ENCODE measurements at places on chromosomes 3 and 15.
A peak's percentile ranks its signal among the peaks of the same experiment; 100 is the strongest.

DNA sequence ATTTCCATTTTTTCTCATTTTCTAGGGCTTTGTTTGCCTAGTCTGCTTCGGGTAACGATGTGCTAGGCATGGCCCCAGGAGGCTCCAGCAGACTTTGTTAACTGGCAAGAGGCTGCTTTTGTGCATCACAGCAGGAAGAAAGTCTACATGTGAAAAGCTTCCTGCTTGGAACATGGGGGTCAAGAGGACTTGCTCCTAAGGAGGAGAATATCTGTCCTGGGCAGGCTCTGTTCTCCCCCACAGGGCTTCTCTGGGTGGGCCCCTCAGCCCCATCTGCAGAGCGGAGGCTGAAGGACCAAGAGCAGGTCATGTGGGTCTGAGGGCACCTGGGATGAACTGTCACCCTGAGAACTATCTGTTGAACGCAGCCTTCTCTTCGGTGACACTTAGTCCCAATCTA lies 94.7 kb downstream of the CCNL1 start:
- no peak for DNase-seq

DNA sequence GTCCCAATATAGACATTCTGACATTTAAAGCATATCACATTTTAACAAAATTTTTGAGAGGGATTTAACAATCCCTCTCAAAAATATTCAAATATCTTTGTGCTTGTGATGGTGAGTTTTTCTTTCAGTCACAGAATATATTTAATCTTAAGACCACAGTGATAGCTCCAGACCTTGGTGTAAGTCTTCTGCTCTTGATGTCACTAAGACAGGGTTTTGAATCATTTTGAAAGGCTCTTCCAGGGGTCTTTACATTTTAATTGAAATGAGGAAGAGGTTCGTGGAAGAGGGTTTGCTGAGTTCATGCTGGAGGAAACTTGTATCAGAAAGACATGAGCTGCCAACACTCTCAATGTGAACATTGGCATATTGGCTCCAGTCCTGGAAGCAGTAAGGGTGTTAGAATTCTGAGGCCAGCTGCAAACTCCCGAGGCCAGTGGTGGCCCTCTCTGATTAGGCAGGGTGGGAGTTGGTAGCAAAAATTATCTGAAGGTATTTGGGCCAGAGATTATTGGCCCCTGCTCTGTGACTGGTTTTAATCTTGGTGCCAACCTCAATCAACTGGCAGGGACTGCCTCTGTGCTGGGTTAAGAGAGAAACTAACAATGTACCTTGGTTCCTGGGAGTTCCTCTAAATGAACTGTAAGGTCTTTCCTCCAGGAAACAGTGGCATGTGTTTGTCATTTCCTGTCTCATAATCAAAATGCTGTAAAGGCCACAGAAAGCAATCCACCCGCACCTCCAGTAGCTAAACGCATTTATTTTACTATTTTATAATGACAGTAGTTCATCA lies 5.3 kb downstream of the POU1F1 start:
- no peak for DNase-seq

DNA sequence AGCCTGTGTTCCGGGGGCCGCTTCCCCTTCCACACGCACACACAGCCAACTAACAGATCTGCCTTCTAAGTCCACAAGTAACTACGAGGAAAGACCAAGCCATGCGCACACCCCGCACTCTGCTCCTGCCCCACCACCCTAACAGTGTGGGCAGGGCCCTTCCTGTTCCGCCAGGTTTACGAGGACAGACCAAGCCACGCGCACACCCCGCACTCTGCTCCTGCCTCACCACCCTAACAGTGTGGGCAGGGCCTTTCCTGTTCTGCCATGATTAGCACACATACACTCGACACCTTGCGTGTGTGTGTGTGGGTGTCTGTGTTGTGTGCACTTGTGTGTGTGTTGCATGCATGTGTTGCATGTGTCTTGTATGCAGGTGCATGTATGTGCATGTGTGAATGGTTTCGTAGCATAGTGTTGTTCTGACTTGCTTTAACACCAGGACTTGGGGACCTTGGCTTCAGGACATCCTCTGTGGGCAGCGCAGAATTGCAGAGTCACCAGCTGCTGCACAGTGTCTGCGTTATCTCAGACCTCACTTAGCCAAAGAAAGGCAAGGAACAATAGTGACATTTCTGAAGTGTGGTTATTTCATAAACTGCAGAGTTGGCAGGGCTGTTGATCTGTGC lies 114.4 kb downstream of the CHSY1 start:
- no peak for DNase-seq

- DNase-seq: no peak
Observed at GRCh38 chr3:184525337-184526087, 36.1 kb upstream of the EPHB3 start.

DNA sequence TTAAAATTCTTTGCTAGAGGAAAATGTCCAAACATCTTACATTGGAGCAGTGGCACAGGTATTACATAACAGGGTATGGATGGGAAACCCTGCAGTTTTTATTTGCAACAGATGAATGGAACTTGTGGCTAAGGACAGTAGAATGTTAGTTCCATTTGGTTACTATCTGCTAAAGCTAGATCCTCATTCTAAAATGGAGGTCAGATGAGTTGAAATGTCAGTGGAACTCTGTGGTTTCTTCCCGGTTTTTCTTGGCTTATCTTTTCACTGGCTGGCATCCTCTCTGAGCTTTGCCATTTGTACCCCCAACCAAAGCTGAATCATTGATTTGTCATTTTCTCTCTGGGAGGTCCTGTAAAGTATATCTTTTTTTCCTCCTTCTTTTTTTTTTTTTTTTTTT lies 68.9 kb downstream of the ARMC8 start:
- DNase-seq: no peak

DNA sequence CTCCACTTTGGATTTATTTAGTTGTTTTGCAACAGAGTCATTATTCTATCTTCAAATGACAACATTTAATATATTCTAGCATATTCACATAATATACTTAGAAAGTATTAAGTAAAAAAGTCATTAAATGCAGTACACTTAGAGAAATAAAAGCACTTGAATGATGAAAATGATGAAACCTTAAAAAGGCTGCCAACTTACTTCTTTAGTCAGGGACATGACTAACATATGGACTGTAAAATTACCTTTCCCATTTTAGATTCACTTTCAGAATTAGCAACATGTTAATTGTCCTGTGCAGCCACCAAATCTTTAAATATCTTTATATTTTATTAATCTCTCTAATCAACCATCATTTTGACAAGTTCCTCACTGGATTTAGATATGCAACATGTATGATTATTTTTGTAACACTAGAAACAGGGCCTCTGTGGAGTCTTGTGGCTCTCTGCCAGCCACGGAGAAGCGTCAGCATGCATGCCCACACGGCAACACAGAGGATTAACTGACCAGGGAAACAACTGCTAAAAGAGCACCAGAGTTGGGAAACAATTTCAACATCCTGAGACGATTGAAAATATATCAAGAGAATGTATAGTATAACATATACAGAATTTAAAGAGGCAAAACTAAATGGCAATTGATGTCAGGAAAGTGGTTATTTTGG lies 95.7 kb downstream of the ANO10 start:
- DNase-seq: no peak

GRCh38 chr3:61032991-61033390 lies 218.3 kb downstream of the FHIT start:
- no peak for DNase-seq

DNA sequence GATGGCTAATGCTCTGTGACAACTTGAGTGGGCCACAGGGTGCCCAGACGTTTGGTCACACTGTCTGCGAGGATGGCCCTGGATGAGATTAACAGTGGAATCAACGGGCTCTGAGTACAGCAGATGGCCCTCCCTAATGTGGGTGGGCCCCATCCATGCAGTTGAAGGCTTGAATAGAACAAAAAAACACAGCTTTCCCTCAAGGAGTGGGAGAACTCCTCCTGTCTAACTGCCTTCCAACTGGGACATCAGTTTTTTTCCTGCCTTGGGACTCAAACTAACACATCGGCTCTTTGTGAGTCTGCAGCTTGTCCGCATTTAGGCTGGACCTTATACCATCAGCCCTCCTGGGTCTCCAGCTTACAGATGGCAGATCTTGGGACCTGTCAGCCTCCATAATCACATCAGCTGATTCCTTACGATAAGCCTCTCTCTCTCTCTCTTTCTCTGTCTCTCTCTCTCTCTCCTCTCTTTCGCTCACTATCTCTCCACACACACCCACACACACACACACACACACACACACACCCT lies 20.8 kb downstream of the FAM174B start:
- no peak for DNase-seq

GRCh38 chr15:59879506-59880265 lies 124.4 kb upstream of the FOXB1 start:
- DNase-seq: no peak

- DNase-seq: no peak
Observed at GRCh38 chr15:70509282-70509662, 254.1 kb downstream of the UACA start.

DNA sequence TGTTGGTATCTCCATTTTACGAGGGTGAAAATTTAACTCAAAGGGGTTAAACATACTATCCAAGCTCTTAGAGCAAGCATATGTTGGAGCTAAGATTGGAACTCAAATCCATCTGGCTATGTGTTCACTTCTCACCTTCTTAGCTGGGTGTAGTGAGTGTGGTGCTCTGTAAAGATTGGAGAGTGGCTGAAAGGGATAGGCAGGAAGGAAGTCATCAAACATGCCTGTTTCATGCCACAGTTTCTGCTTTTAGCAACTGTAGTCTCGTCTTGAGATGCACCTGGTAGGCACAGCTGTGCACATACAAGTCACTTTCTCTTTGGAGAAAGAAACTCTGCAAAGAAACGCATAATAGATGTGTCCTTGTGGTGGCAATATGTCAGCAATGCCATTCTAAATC lies 189.1 kb upstream of the MDFIC2 start:
- no peak for DNase-seq

- peak; percentile 82 for DNase-seq
Observed at GRCh38 chr3:56799251-56799882, 2.4 kb downstream of the ARHGEF3 start.

- DNase-seq: no peak
Observed at GRCh38 chr3:33137691-33138090, 23.9 kb downstream of the CRTAP start.

DNA sequence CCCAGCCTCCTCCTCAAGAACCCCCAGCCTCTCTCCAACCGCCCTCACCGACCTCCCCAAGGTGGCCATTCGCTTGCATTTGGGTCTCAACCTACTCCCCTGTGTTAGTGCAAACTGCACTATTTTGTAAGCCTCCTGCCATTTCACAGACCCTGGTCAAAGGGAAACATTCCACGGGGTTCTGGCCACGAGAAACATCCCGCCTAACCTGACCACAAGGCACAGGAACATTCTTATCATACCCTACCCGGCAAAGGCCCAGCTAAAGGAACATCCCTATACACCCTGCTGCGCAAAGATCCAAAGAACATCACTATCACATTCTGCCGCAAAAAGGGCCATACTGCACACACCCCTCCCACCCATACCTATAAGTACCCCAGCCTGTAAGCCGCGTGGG lies 22.9 kb downstream of the RPSA start:
- no peak for DNase-seq

- DNase-seq: no peak
Observed at GRCh38 chr3:117278424-117279190, 569.0 kb downstream of the TUSC7 start.

GRCh38 chr3:86104154-86104553 lies 886.8 kb downstream of the VGLL3 start:
- no peak for DNase-seq

DNA sequence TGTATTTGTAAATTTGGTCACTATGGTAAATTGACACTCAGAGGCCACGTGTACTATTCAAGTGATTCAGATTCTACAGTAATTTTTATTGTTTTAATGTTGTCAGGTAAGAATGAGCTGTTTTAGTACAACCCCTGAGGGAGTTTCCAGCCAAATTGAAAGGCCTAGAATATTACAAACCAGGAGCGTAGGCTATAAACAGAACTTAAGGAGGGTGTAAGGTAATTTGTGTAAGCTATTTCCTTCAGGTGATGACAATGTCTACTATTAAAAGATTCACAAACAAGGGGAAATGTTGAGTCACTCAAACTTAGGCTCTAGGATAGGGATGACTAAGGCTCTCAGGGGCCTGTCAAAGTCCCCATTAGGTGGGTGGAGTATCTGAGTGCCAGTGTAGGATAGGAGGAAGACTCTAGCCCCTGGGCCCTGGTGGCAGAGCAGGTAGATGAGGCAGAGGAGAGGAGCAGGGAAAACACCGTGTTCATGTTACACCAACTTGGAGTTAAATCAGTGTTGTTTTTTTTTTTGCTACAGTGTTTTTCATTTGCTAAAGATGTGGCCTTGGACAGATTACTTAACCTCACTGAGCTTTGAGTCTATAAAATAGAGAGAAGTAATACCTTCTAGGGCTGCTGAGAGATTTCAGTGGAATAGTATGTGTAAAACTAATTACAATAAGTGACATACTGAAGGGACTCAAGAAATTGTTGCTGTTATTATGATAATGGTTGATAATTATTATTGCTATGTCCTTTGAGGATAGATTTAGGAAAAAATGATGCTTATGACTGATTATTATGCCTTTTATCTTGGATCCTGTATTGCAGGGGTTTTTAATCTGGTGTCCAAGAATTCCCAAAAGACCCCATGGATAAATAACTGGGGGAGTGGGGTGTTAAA lies 10.3 kb downstream of the TM4SF1 start:
- DNase-seq: no peak

GRCh38 chr3:54756330-54756731 lies 171.5 kb downstream of the LRTM1 start:
- DNase-seq: no peak

- DNase-seq: peak; percentile 58
Observed at GRCh38 chr3:42123012-42123581, 31.9 kb downstream of the TRAK1 start.

DNA sequence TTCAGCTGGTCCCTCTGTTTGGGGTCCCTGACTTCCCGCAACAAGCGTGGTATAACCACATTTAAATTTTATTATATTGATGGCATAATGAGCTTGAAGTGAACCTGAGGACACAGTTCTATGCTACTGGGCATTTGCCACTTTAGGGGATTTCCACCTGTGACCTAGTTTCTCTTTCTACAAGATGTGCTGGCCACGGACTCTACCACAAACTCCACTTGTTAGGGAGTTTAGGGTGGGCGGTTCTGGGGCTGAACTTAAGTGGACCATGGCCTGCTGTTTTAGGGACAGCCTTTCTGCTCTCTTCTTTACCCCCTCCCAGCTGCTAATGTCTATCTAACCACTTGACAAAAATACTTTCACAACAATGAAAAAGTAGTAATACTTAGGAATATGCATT lies 1199.1 kb downstream of the SI start:
- no peak for DNase-seq
